ENCODE measurements at places on chromosomes 4 and X. TPM values are rescaled to one million over a fixed set of nuclear protein-coding genes. Genes with fewer than 3 reads are reported as not detected.

DNA sequence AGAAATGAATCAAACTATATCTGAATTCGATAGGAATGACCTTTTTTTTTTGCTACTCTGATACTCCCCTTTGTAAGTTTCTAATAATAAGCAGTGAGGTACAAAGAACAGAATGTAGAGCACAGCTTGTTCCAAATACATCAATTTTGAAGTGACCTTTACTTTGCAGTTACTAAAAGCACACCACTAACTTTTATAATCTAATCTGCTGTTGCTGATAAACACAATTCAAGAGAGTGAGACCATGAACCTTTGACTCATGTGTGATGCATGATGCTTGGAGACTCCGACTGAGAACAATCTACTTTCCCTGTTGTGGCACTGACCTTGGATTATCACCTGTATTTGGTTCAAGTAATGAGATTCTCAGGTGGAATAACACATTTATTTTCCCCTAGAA is 91.6 kb upstream of the GNPDA2 start:
- DNase-seq = no peak

The CD38 gene
- total RNA-seq = 12.0 TPM

The NKX3-2 gene
- not detected for total RNA-seq

The SUPT20HL1 gene
- not detected for total RNA-seq

The IQCM gene
- not detected for total RNA-seq

The NUP62CL gene
- 2.5 TPM for total RNA-seq

DNA sequence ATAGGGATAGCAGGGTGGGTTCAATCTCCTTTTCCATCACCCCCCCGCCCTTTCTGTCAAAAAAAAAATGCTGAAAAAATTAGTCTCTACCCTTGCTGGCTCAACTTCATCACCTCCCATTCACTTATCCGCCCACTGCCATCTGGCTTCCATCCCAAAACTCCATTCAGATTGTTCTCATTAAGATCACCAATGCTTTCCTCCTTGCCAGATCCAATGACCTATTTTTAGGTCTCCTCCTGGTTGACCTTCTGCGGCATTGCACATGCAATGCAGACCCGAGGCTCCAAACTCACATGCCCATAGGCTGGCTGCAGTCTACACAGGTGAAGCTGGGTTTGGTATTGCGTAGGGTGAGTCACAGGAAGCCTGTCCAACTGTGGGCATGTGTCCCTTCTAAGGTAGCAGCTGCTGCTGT is 21.1 kb upstream of the STIM2 start:
- DNase-seq = no peak

GRCh38 chrX:151830911-151831310 is 81.8 kb upstream of the MAGEA4 start:
- no peak for DNase-seq

The PDGFC gene
- not detected for total RNA-seq

DNA sequence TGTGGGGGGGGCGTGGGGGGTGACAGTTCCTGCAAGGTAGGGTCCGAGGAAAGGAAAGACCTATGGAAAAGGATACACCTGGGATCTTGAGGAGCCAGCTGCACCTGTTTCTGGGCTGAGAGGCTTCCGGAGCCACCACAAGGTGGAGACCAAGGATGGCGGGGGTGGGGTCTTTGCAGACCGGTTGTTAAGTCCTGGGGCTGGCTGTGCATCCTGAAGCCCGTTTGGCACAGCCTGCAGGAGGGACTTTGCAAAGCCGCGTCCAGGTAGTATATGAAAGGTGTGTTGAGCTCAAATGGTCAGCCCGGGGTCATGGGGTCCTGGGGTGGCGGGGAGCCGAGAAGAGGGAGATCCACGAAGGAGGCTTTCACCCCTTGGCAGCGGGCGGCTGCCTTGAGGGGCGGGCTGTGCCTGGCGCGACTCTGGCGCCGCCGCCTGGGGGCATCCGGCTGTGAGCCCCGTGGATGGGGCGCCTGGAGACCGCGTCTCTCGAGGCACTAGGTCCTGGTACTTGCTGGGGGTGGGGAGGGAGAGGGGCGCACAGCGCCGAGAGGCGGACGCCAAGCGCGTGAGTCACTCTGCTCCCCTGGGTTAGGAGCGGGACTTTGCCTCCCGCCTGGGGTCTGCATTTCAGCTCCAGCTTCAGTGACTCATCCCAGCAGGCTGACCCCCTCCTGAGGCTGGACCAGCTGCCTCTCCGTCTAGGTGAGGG is 58.2 kb upstream of the DYNLT3 start:
- DNase-seq = peak; percentile 20

DNA sequence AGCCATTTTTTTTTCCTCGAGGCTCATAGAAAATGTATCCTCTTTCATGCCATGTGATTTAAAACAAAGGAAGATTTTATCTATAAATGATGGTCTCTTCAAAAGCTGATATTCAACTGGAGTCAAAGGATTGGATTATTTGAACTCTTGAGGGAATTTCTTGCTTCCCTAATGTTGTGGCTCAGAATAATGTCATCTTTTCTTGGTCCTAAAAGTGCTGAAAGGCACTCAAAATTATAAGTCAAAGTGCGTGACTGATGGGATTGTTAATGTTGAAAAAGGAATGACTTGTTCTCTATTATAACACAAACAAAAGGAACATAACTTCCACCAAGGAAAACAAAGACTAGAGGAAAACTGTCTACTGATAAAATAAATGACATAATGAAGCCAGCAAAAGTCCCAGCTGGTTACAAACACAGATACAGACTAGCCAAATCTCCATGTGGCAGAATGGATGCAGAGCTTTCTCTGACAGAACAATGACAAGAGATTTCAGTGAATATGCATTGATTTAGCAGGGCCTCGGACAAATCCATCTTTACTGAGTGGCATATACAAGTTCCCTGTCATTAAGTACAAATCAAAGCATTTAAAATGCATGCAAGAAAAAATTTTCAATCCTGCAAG is 552.6 kb downstream of the GBA3 start:
- DNase-seq = no peak

The ENAM gene
- not detected for total RNA-seq

DNA sequence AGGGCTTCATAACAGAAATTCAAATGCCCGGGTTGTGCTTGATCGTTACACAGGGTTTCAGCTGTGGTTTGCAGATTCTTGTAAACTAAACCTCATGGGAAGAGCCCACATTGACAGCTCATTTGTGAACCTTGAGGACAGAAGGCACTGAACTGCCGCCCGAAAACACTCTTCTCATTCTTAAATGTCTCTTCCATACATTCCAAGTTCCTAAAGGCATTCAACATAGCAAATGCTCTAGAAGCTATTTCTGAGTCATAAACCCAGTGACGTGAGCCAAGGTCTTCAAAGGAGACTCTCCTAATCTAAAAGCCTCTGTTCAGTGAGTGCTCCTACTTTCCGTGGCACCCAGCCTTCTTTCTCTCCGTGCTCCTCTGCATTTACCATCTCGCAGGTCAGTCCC is 737.8 kb upstream of the FRG1 start:
- DNase-seq = no peak

DNA sequence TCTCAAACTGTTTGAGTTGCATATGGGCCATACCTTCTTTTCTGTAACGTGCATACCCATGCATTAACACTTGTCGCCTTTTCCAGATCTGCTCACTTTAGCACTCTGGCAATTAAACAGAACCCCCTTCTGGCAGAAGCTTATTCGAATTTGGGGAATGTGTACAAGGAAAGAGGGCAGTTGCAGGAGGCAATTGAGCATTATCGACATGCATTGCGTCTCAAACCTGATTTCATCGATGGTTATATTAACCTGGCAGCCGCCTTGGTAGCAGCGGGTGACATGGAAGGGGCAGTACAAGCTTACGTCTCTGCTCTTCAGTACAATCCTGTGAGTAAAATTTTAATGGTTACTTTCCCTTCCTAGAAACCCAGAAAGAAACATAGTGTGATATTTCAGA is 4.8 kb downstream of the OGT start:
- DNase-seq = no peak

The OFD1 gene
- total RNA-seq = 24.5 TPM

DNA sequence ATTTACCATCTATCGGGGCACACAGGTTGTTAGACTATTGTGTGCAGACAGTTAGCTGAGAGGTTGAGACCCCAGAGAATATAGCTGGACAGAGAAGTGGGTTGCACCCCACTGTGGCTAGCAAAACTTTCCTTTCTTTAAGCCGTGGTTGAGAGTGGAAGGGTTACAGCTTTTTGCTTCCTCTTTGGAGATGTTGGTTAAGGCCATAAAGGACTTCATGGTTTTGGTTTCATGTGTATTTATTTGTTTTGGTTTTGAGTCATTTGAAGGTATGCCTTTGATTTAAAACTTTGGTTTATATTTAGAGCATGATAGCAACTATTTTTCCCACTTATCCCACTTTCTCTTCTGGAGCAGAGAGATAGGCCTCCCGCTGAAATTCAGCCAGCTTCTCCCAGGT is 274.3 kb upstream of the IL1RAPL1 start:
- DNase-seq = no peak

The TMSB15C gene
- total RNA-seq = 1.6 TPM

DNA sequence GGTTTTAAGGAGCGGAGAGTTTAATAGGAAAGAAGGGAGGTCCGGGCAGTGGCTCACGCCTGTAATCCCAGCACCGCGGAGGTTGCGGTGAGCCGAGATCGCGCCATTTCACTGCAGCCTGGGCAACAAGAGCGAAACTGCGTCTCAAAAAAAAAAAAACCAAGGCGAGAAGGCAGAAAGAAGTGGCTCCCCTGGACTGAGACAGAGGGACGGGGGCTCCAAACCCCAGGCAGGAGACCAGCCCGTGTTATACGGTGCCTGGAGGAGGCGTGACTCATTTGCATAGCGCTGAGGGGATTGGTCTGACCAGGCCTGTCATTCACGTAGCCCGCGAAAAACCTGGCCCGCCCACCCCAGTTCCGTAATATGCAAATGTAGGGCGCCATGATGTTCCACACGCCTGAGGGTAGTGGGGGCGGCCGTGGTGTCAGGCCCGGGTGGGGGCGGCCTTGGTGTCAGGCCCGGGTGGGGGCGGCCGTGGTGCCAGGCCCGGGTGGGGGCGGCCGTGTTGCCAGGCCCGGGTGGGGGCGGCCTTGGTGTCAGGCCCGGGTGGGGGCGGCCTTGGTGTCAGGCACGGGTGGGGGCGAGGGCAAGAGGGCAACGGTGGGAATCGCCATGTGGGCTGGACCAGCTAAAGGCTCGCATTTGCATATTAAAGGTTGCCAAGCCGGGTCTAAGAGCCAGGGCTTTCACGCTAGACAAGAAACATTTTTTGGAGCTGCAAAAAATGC is 2.1 kb downstream of the PLCXD1 start:
- DNase-seq = peak; percentile 95

DNA sequence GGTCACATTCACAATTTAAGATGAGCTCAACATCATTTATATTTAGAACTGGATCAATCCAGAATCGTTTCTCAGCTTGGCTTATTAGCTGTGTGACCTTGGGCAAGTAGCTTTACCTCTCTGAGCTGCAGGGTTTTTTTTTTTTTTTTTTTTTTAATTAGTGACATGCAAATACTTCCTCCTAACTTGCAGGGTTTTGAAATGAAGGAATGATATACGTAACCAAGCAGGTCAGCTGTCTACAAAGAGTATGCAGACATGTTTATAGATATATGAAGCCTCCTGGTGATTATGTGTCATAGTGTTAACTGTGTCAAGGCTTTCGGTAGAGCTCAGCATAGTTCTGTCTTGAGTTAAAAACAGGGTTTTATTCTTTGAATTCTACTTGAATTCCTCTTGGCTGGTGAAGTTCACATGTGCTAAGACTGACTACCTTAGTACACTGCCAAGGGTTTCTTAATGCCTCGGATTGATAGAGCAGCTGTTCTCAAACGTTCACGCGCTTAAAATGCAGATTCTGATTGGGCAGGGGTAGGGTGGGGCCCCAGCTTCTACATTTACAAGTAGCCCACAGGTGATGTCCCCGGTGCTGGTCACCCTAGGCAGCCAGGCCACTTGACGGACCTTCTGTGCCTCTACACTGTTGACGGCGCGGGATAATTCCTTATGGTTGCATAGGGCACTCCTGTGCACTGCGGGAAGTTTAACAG is 654 bp upstream of the STS start:
- DNase-seq = peak; percentile 33

GRCh38 chr4:29467044-29467717 is 1253.0 kb upstream of the PCDH7 start:
- DNase-seq = no peak

GRCh38 chrX:48470110-48470832 is at the start of gene SLC38A5:
TSS of gene SLC38A5 (minus strand) at chrX:48470260. CDS start at chrX:48467924, 2,336 bp downstream.
- no peak for DNase-seq

DNA sequence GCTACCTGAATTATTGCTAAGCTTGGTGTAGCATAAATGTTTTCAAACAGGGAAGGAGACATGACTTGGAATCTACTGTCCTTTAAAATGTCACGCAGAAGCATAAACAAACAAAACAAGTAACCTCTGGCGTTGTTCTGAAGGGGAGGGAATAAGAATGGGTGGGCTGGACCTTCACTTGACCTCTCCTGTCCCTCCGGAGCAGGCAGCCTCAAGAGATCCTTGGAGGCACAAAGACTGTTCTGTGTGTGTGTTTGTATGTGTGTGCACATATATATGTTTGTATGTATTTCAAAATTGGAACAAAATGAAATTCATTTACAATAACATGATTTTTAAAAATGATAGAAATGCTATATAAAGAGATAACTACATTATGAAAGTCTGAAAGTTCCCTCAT is 91.3 kb upstream of the DCLK2 start:
- DNase-seq = no peak

The SH3RF1 gene
- 0.19 TPM for total RNA-seq

GRCh38 chr4:167380964-167381363 is 146.7 kb upstream of the SPOCK3 start:
- no peak for DNase-seq

The OTC gene
- not detected for total RNA-seq

DNA sequence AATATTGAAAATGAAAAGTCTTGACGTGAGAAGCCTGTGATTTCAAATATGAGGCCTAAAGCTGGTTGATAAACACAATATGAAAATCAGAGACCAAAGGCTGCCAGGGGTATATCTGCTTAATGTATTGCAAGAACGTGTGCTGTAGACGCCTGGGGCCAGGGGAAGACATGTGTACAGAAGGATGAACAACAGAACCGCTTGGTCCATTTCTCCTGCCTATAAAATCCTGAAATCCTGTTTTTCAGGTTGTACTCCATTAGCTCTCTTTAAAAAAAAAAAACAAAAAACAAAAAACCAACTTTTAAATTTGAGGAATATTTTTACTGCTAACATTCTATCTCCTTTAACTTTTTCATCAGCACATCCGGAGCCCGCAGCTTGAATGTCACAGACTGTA is 109.2 kb downstream of the STOX2 start:
- no peak for DNase-seq

GRCh38 chrX:147953976-147954375 is 27.2 kb upstream of the FMR1NB start:
- no peak for DNase-seq

DNA sequence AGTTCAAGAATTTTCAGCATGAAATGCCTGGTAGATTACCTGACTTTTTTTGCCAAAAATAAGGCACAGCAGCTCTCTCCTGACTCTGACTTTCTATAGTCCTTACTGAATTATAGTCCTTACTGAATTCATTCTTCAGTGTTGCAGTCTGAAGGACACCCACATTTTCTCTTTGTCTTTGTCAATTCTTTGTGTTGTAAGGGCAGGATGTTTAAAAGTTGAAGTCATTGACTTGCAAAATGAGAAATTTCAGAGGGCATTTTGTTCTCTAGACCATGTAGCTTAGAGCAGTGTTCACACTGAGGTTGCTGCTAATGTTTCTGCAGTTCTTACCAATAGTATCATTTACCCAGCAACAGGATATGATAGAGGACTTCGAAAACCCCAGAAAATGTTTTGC is 168.0 kb downstream of the SOWAHB start:
- no peak for DNase-seq

Measured in activated CD4-positive, alpha-beta memory T cell treated with anti-CD3 and anti-CD28 coated beads for 36 hours (primary cell).